ENCODE measurements at places on chromosomes 12 and 14. TPM values are rescaled to one million over a fixed set of nuclear protein-coding genes. Genes with fewer than 3 reads are reported as not detected.

The TBX5 gene
- not detected for total RNA-seq

The TSHR gene
- not detected for total RNA-seq

The ACTN1 gene
- total RNA-seq = 23.7 TPM

The CD27 gene
- total RNA-seq = not detected

The NANOG gene
- total RNA-seq = not detected

The RNASE4 gene
- total RNA-seq = 0.77 TPM

- no peak for DNase-seq
Measured at GRCh38 chr14:42778984-42779383, 1172.3 kb downstream of the LRFN5 start.

- DNase-seq = no peak
Measured at GRCh38 chr14:75548544-75548943, 26.3 kb downstream of the BATF start.

DNA sequence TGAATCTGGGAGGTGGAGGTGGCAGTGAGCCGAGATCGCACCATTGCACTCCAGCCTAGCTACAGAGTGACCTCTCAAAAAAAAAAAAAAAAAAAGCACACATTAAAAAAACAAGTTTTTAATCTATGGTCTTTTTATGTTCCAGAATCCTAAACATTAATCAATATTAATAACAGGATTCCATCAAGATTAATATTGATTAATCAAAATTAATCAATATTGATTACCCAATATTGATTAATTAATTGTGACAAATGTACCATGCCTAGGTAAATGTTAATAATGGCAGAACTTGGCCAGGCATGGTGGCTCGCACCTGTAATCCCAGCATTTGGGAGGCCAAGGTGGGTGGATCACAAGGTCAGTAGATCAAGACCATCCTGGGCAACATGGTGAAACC, 7.9 kb upstream of the NANOG start:
- no peak for DNase-seq

DNA sequence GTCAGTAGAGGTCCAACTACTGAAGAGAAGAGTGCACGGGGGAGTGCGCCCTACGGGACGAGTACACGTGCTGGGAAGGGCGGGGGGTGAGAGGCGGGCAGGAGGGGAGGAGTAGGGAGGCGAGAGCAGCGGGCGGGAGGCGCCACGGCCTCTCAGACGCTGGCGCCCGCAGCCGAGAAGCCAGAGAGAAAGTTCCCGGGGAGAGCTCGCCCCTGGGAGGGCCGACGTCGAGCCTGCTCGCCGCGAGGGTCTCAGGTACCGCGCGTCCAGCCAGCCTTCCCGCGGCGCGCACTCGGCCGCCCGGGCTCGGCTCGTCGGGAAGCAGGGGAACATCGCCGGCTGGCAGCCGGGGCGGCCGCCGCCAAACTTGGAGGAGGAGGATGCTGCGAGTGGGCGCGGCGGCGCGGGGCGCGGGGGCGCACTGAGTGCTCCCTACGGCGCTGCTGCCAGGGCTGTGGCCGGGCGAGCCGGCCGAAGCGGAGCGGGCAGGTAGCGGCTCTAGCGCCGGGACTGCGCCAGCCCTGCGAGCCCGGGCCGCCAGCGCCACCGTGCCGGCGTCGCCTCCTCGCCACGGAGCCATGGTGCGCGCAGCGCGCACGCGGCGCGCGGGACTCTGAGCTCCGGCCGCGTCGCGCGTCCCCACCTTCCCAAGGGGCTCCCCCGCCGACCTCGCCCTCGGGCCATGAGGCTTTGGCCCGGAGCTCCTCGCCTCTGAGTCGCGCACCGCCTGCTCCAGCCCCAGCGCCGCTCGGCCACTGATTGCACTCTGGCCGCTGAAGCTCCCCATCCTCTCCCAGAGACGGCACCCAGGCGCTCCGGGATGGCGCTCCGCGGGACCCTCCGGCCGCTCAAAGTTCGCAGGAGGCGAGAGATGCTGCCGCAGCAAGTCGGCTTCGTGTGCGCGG, at the start of gene SLC24A4:
TSS of gene SLC24A4 (plus strand) at position 155 of the 905 bp plus-strand sequence. CDS start at position 821, 666 bp downstream.
- DNase-seq = no peak

DNA sequence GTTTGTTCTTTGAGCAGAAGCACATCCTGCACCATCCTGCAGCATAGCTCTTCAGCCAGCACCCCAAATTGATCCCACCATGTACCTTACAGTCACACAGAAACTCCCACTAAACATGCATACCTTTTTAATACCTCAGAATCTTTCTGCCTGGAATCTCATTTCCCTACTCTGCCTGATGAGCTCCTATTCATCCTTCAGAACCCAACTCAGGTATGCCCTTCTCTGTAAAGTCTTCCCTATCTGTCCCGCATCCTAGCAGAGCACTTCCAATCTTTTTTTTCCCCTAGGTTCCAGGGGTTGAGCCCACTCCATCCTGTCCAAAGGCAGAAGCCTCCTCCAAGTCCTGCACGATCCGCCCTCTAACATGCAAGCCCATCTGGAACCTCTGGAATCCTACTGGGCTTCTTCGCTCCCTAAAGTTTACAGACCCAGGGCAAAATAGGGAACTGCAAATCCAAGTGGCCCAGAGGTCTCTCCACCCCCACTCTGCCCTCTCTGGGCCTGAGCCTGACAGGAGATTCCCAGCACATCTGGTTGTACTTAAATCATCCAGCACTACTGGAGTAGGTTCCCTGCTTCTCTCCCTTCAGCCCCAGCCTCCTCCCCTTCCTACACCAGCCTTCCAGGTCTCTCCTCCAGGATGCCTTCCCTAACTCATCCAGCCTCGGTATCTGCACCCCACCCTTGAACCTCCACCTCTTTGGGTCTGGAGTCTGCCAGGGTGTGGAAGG, 4.1 kb upstream of the FIGNL2 start:
- DNase-seq = no peak

- DNase-seq = no peak
Measured at GRCh38 chr12:109900752-109901580, 892 bp downstream of the TCHP start.

DNA sequence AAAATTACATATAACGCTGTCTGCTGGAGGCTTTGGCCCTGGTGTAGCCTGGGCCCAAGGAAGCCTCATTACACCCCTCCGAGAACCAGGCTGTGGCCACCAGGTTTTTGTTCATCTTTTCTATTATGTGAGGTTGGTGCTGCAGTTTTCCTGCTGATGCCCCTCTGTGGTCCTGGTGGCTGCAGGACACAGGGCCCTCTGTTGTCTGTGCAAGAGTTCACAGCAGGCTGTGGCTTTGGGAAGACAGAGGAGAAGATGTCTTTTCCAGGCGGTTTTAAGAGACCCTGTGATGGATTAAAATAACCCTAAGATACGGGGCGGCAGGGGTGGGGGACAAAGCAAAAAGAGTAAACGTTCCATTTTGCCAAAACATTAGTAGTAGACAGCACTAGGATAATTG, 121.5 kb downstream of the ADGRD1 start:
- no peak for DNase-seq

GRCh38 chr14:50620341-50620740, 47.8 kb downstream of the SAV1 start:
- DNase-seq = no peak

All from psoas muscle (tissue), 8 donors.